ENCODE measurements at places on chromosomes 12 and 14.

DNA sequence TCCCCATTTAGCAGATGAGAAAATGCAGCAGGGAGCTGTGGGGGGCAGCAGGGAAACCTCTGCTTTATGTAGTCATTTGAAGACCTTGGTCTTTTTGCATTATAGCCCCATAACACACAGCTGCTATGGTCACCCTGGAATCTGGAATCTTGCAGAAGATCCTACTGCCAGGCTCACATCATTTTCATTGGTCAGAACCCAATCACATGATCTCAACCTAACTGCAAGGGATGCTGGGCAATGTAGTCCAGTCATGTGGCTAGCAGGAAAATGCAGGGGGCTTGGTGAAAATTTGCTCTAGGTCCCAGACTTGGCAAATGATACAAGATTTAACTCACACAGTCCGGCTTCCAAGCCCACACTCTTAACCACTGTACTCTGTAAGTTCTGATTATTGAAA, 1028.7 kb downstream of the AACS start:
- DNase-seq = no peak

- DNase-seq = no peak
These were observed 39.7 kb downstream of the ERH start for GRCh38 chr14:69358233-69358963.

- no peak for DNase-seq
These were observed 33.6 kb upstream of the MAP3K9 start for GRCh38 chr14:70842851-70843462.

DNA sequence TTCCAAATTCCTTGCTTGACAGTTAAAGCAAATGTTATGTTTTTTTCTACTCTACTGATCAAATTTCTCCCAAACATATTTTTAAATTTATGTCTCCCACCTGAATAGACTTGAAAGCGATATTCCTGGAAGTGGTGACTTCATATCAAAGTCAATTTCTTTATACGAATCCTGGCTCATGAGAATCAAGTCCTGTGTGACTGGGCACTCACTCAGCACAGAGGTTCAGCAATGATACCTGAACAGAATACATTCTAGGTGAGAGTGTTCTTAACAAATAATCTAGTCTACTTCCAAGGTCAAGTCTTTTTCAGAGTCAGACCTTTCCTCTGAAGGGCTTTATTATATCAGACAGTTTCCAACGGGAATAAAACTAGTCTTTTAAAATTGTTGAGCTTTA, 1070.6 kb downstream of the TRHDE start:
- DNase-seq = no peak

All from hepatic stellate cell (primary cell).